Suprapubic skin (tissue), 4 donors: ENCODE measurements at places on chromosomes 1 and 21. TPM values are rescaled to one million over a fixed set of nuclear protein-coding genes. Genes with fewer than 3 reads are reported as not detected.

LEMD1 gene
- total RNA-seq, result not detected

DNA sequence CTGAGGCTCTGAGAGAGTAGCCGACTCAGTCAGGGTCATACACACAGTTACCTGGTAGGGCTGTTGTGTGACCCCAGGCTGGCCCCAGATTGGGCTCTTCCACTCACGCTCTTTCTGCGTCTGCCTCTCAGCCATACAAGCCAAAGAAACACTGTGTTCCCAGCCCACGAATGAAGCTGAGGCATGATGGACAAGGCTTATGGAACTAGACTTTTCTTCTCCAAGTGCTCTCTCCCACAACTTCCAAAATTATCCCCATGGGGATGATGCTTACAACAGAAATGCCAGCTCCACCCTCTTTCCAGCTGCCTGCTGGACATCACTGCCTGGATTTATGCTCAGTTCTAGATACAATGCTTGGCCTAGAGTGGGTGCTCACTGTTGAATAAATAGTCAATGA is 102.8 kb upstream of the JUN start:
- no peak for DNase-seq

DNA sequence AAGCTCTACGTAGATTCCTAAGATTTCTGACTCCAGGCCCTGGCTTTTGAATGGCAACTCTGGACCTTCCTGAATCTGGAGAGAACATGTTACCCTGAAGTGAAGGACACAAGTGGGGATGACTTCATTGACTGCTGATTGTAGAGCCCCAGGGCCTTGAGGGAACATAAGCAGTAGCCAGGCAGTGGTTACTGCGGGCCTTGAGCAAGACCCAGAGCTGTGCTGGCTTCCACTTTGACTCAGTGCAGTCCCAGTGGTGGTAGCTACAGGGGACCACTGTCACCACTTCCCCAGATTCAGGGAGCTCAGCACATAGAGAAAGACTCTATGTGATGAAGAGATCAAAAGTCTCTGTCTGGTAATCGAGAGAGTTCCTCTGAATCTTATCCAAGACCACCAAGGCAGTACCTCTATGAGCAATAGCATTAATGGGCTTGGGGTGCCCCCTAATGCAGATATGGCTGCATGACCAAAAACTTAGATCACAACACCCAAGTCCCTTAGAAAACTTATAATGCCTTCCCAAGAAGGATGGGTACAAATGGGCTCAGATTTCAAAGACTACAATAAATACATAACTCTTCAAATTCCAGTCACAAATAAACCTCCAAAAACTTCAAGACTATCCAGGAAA is 1278.3 kb downstream of the AMY1C start:
- DNase-seq, result no peak

RYR2 gene
- total RNA-seq, result 0.56 TPM

- DNase-seq, result peak; percentile 58
Observed at GRCh38 chr21:45300786-45301520, 13.3 kb upstream of the POFUT2 start.

DNA sequence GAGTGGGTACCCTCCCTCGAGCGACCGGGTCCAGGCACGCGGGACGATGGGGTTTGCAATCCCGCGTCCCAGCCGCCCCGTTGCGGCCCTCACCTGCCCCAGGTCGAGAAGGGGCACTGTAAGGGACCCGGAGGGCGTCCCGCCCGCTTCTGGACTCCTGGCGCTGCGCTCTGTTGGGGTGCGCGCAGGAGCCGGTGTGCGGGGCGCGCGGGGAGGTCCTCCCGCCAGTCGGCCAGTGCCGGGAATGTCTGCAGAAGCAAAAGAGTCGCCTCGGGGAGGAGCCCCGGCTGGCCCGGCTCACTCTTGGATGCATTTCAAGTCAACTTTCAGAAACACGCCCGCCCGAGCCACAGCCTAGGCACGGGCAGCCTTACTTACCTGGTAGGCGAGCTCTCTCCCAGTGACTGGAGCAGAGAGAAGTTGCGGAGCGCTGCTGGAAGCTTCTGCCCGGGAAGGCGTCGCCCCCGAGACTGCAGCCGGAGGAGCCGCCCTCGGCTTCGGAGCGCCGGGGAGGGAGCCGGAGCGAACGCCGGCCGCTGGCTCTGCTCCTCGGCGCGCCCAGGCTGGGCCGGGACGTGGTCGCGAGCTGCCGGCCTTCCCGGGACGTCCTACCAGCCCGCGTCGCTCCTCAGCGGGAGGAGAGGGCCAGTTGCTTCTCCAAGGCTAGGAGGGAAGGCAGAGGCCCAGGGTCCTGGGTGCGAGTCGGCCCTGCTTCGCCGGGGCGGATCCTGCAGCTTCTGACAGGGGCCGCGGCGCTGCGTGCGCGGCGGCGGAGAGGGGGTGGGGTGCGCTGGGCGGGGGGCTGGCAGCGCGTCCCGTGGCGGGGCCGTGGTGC is at the start of gene LMX1A:
LMX1A (minus strand) TSS at position 739 of the 835 bp plus-strand sequence. CDS start 1,156 bp downstream, outside the sequence.
- peak; percentile 64 for DNase-seq

OPRD1 gene
- not detected for total RNA-seq

CGN gene
- 62.4 TPM for total RNA-seq

RIMS3 gene
- total RNA-seq, result 4.6 TPM

NFASC gene
- 12.7 TPM for total RNA-seq

PLPPR4 gene
- total RNA-seq, result 1.8 TPM

- DNase-seq, result no peak
Observed at GRCh38 chr1:84152649-84153056, 8.6 kb downstream of the PRKACB start.

UMODL1 gene
- total RNA-seq, result not detected

GRCh38 chr21:38985568-38986378 is 180.0 kb downstream of the ETS2 start:
- peak; percentile 93 for DNase-seq

- no peak for DNase-seq
Observed at GRCh38 chr1:202234331-202235002, 40.9 kb downstream of the LGR6 start.

DNA sequence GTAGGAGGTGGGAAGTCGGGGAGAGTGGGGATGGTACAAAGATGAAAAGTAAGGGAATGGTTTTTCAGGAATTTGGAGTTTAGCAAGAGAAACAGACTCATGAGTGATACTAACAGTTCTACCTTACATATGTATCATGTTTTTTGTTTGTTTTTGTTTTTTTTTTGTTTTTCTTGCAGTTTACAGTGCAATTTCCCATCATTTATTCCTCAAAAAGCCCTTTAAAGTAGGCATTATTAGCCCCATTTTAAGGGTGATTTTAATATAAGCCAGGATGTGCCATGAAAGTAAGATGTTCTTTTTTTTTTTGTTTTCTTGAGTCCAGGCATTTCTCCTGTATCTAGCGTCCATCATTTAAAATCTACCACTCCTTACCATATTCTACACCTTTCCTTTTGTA is 13.8 kb upstream of the TRIM45 start:
- DNase-seq, result no peak

DNA sequence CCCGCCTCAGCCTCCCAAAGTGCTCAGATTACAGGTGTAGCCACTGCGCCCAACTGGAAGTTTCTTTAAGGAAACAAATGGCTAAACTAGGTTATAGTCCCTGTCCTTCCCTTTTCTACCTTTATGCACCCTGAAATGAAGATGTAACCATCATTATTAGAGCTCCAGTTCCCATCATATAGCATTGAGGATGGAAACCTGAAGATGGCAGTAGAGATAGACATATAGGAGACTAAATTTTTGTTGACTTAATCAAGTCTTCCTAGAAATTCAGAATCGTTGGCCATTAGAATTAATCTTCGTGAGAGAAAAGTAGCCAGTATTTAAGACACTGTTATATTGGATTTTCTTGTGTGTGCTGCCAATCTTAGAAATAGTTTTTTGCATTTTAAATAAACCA is 1016.3 kb upstream of the NCAM2 start:
- no peak for DNase-seq

DNA sequence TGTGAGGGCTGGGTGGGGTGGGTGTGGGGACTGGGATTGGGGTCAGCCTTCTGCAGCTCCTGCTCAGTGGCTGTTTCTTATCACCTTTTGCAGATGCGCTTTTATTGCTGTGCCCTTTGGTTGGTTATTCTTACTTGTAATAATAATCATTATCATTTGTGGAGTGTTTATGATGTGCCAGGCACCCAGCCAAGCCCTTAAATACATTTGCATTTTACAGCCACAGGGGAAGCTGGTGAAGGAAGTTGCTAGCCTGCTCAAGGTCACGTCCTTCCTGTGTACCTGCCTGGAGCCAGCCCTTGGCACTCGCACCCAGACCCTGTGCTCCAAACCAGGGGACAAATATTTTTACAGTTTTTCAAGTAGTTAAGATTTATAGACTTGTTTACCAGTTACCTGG is 144.0 kb downstream of the PGBD5 start:
- peak; percentile 38 for DNase-seq

DNA sequence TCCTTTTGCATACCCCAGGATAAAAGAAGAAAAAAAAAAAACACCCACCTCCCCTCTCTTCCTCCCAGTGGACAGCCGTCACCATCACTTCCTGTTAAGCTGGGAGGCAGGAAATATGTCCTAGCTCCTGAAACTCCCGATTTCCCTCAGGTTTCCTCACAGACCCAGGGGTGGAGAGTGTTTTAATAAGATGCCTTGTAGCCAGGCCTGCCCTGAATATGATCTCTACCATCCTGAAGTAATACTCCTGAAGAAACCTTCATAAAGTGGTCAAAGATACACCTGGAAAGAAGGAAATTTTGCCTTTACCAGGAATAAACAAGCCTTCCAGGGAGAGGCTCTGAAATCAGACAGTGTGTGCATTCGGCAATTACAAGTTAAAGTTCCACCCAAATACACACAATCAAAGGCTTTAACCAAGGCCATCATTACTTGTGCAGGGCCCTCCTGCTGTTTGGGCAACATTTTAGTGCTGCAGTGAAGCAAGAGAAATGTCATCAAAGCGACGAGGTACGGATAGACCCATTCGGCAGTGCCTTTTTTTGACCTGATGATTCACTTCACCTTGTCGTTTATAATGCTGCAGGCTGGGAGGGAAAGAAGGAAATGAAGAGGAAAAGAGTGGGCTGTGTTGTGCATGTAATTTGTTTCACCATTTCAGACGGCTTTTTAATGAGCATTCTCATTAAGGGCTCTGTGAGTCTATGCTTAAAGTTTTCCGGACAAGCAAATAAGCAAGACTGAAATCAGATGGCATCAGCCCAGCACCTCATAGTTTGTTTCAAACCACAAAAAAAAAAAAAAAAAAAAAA is 41.0 kb upstream of the RASAL2 start:
- DNase-seq, result no peak

- DNase-seq, result no peak
Observed at GRCh38 chr1:192986110-192986747, 72.9 kb downstream of the UCHL5 start.

S100A5 gene
- not detected for total RNA-seq

- no peak for DNase-seq
Observed at GRCh38 chr1:203151362-203152157, 24.0 kb downstream of the ADORA1 start.

DNA sequence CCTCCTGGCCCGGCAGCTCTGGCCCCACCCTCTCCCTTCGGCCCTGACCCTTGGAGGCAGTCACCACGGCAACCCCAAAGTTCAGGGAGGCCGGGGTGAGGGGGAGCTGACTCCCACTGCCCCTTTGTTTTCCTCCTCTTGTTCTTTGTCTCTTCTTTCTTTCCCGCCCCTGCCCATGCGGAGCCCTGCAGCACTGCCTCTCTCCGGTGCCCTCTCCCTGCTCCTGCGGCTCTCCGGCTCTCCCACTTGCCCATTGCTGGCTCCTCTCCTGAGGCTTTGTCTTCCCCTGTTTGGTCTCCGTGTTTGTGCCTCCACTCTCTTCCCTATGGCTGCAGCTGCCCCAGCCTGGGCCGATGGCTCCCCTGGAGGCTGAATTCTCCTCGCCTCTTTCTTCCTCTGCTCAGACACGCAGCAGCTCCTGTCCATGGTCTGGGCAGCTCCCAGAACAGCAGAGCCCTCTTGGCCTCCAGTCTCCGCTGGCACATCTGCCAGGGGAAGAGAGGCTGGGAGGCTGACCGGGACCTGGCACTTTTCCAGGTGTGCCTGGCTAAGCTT is 5.8 kb downstream of the CELSR2 start:
- no peak for DNase-seq

CRYBG2 gene
- 76.7 TPM for total RNA-seq

GRCh38 chr1:102742426-102742825 is 365.9 kb downstream of the COL11A1 start:
- no peak for DNase-seq

LCE1A gene
- 332 TPM for total RNA-seq

GRCh38 chr1:228007049-228007800 is 427 bp downstream of the WNT3A start:
- peak; percentile 64 for DNase-seq

THAP3 gene
- 17.9 TPM for total RNA-seq

- DNase-seq, result no peak
Observed at GRCh38 chr1:214281720-214282629, 1.0 kb downstream of the SMYD2 start.

- no peak for DNase-seq
Observed at GRCh38 chr1:218926631-218927030, 247.0 kb upstream of the LYPLAL1 start.

GRCh38 chr21:36441715-36442114 is 38.2 kb downstream of the CLDN14 start:
- no peak for DNase-seq

- DNase-seq, result no peak
Observed at GRCh38 chr1:58773406-58773840, 10.4 kb downstream of the JUN start.

DNA sequence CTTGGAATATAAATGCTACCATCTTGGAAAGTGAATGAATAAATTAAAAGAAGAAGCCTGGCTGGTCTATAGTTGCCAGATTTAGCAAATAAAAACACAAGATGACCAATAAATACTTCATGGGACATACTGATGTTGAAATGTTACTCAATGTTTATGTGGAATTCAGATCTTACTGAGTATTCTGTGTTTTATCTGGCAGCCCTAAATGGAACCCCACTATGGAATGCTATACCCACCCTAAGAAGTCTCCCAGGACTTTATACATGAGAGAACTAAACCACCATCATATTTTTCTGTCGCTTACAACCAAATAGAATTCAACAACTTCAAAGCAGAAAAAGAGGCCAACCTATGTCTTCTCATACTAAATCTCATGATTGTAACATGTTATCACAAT is 177.6 kb upstream of the HMCN1 start:
- no peak for DNase-seq

- no peak for DNase-seq
Observed at GRCh38 chr21:29078869-29079767, 5.7 kb upstream of the CCT8 start.

DNA sequence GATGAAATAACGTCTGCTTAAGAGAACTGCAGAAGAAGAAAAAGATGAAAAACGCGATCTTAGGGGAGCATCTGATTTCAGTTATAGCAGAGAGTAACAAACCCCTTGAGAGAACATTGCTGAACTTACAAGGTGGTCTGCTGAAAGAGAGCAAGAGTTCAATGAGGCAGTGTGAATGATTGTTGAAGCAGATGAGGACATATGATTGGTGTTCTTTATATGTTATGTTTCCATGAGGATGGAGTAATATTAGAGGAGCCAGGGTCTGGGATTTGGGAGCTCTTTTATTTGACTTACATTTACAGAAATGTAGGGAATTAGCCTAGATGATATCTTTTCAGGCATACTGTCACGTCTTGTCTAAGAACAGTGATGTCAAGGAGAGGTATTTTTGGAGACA is 1302.0 kb downstream of the KCNT2 start:
- no peak for DNase-seq

GJA8 gene
- not detected for total RNA-seq

INTS7 gene
- 22.3 TPM for total RNA-seq
